ENCODE measurements at places on chromosomes 11 and 22.

GRCh38 chr11:130471731-130472433, 23.4 kb downstream of the ADAMTS15 start:
- DNase-seq = no peak

DNA sequence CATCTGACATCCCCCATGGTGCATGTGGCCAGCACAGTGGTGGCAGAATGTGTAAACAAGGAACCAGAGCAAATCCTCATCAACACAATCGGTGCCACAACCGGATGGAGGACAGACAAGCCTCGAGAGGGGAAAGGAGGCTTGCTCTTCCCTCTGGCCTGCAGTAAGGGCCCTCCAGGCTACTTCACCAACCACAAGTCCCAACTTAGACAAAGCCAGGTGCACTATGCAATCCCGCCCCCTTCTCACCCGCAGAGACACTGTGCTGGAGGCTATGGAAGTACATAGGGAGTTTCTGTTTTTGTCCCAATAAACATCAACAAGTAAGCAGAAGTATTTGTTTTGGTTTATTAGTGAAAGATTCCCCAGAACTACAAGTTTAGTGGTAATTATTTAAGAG, 54.3 kb downstream of the SPATA19 start:
- no peak for DNase-seq

DNA sequence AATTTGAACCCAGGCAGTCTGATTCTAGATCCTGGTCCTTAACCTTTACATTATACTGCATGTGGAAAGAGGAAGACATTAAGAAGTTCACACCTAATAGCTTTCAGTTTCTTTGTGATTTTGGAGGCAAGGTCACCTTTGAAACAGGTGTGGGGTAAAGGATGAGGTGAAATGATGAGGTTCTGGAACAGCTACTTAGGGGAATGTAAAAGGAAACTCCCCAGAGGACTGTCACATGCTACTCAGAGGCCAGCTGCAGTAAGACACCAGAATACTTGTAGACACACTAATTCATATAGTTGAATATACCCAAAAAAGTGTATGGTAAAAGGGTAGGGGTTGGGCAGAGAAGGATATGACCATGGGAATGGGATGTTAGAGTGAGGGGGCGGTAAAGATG, 5.4 kb downstream of the APIP start:
- DNase-seq = no peak

DNA sequence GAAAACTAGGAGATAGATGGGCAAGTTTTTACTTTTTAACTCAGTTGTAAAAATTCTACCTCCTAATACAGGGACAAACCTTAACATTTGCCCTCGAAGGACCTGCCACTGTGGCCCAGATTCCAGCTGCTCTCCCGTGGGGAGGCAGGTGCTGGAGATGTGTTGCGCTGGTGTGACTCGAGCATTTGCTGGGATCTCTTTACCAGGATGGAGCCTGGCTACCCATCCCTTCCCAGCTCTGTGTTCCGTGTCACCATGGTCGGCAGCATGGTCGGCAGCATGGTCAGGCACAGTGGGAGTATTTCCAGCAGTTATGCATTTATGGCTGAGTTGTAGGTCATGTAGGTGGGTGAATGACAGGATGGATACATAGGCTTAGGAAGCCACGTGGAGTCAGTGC, 41.1 kb downstream of the OTOG start:
- DNase-seq = no peak

- DNase-seq = no peak
Observed at GRCh38 chr22:19917389-19918138, 24.0 kb upstream of the COMT start.

All from activated T-cell treated with anti-CD3 and anti-CD28 coated beads for 24 hours (primary cell).